Activated CD8-positive, alpha-beta T cell treated with anti-CD3 and anti-CD28 coated beads for 36 hours (primary cell): ENCODE measurements at places on chromosomes 6 and 20. TPM values are rescaled to one million over a fixed set of nuclear protein-coding genes. Genes with fewer than 3 reads are reported as not detected.

Gene ID4
- total RNA-seq, result not detected

Gene HSPA12B
- not detected for total RNA-seq

Gene CD40
- total RNA-seq, result 3.5 TPM

Gene MMP24
- total RNA-seq, result not detected

Gene NOL4L
- 23.3 TPM for total RNA-seq

Gene FOXC1
- 0.16 TPM for total RNA-seq

Gene VSTM2L
- not detected for total RNA-seq

Gene TSBP1
- total RNA-seq, result not detected

Gene TFAP2A
- total RNA-seq, result not detected
